H1 (cell line): ENCODE measurements at places on chromosomes 6 and 20. TPM values are rescaled to one million over a fixed set of nuclear protein-coding genes. Genes with fewer than 3 reads are reported as not detected.

DNA sequence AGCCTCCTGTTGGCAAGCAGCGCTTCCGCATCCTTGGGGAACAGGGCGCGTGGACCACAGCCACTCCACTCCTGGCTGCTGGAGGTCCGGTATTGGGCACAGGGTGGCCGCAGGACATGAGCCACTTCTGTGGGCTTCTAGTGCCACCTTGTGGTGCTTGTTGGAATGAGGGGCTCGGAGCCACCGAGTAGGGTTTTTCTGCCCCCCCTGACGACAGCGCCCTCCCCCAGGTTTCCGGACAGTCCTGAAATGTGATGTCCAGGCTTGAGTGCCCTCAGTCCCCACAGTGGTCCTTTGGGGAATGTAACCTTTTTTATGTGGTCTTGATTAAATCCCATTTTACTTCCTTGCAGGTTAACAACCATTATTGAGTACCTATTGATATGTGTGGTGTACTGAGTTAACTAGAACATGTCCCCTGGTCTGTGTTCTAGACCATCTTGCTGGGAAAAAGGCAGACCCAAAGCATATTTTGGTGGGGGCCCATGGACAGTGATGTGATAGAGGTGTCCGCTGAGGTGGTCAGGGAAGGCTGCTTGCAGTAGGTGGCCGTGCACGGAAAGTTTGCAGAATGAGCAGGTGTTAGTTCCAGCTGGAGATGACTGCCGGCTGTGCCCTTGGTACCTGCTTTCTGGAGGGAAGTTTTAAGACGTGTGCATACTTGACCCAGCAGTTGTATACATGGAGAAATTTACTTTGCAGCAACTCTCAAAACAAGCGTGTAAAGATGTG lies 70.0 kb downstream of the PTPN1 start:
- no peak overlapping the region for H3K4me3 ChIP-seq
- no peaks in the 10 kb centered on the region for H3K4me1 ChIP-seq
- peak; percentile 91 for DNase-seq
- no peak overlapping the region for H3K27ac ChIP-seq

DNA sequence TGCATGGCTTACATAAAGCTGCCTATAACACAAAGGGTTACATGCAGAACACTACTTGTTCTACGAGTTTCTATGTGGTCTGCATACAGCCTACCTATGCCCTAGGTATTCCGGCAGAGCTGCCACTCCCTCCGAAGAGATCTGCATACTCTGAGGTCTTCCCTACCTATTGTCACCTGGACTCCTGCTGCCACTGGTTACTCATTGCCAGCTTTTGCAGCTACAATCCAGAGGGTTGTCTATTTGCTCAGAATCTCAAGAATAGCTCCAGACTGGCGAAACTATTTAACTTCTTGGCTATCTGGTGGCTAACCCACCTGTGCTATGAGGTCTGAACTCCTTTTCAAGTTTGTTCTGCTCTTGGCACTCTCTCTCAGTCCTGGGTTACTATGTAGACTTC lies 323.3 kb downstream of the BMP2 start:
- no peaks in the 10 kb centered on the region for H3K4me1 ChIP-seq
- no peaks in the 10 kb centered on the region for H3K27me3 ChIP-seq
- DNase-seq, result no peak
- no peaks in the 10 kb centered on the region for H3K36me3 ChIP-seq

GRCh38 chr6:39294133-39294532 lies 20.1 kb downstream of the KCNK17 start:
- H3K27ac ChIP-seq, result no peak overlapping the region; the same call in 1 of the 2 replicates
- H3K36me3 ChIP-seq, result no peaks in the 10 kb centered on the region
- H3K4me3 ChIP-seq, result no peak overlapping the region
- H3K27me3 ChIP-seq, result no peaks in the 10 kb centered on the region; the same call in 1 of the 2 replicates

DNA sequence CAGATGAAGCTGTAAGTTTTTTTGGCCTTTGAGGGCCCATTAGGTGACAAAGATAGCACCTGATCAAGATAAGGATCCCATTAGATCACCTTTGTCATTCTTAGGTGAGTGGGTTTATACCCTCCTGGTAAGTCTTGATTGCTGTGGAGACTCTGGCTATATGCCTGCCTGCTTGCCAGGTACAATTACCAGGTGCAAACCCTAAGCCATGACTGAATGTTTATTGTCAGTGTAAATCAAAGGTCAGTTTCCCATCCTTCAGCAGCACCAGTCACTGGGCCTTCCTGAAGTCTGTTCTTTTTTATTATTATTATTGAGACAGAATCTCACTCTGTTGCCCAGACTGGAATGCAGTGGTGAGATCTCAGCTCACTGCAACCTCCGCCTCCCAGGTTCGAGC lies 106.4 kb upstream of the FOXO3 start:
- peaks cover 8% of the 10 kb centered on the region for H3K4me1 ChIP-seq
- H3K36me3 ChIP-seq, result no peaks in the 10 kb centered on the region
- no peak overlapping the region for H3K27ac ChIP-seq
- no peak for DNase-seq
- no peaks in the 10 kb centered on the region for H3K27me3 ChIP-seq

- H3K4me1 ChIP-seq, result no peaks in the 10 kb centered on the region
- no peak for DNase-seq
- no peaks in the 10 kb centered on the region for H3K27me3 ChIP-seq
- no peak overlapping the region for H3K27ac ChIP-seq
These were observed 14.6 kb downstream of the ADGRB3 start for GRCh38 chr6:68649669-68650068.

GRCh38 chr6:91299544-91300491 lies 712.9 kb upstream of the MAP3K7 start:
- no peaks in the 10 kb centered on the region for H3K36me3 ChIP-seq
- H3K27ac ChIP-seq, result no peak overlapping the region
- peak; percentile 62 for DNase-seq
- peak overlapping the region; percentile 25; the same call in 1 of the 2 replicates for H3K4me3 ChIP-seq
- peaks cover 10% of the 10 kb centered on the region for H3K4me1 ChIP-seq

DNA sequence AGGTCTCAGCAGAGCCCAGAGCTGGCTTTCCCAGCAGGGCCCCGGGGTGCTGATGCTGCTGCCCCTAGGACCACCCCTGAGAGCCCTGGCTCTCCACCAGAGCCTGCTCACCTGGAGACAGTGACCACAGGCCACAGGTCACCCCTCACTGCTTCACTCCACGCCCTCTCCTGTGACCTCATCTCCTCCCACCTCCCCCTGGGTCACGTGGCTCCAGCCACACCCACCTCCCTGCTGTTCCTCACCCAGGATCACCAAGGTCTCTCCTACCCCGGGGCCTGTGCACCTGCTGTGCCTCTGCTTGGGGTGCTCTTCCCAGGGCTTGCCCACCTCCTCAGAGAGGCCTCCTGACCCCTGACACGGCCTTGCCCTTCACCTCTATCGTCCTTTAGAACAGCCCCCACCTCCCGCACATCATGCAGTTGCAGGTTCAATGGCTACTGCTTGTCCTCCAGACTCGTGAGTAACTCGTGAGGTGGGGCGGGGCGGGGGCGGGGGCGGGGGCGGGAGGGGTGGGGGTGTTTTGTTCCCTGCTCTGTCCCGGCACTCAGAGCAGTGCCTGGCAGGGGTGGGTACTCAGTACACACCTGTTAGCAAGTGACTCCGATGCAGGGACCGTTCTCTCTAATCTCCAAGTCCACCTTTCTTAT lies 468.0 kb downstream of the PREX1 start:
- H3K4me1 ChIP-seq, result no peaks in the 10 kb centered on the region
- H3K36me3 ChIP-seq, result no peaks in the 10 kb centered on the region
- DNase-seq, result no peak
- H3K4me3 ChIP-seq, result no peak overlapping the region

DNA sequence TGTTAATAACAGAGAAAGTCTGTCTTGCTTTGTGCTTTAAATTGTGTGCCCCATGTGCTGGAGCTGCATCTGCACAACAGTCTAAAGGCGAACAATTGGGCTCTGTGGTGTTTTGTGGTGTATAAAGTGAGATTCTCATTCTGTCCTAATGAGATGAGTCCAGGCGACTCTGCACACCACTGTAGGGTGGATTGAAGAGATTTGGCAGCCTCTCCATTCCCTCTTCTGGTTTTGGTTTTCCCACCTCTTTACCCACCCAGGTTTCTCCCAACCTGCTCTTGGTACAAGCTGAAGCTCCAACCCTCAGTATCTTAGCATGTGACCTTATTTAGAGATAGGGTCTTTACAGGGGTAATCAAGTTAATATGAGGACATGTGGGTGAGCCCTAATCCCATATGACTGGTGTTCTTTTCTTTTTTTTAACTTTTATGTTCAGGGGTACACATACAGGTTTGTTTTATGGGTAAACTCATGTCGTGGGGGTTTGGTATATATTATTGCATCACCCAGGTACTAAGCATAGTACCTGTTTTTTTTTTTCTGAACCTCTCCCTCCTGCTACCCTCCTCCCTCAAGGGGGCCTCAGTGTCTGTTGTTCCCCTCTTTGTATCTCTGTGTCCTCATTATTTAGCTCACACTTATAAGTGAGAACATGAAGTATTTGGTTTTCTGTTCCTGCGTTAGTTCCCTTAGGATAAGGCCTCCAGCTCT lies 217.6 kb upstream of the DTNBP1 start:
- no peak for DNase-seq
- no peak overlapping the region for H3K27ac ChIP-seq
- no peaks in the 10 kb centered on the region for H3K4me1 ChIP-seq

- no peaks in the 10 kb centered on the region for H3K27me3 ChIP-seq
- no peaks in the 10 kb centered on the region for H3K36me3 ChIP-seq
- peaks cover 14% of the 10 kb centered on the region for H3K4me1 ChIP-seq
- DNase-seq, result no peak
- no peak overlapping the region for H3K4me3 ChIP-seq
- H3K27ac ChIP-seq, result no peak overlapping the region
These were observed 123.8 kb upstream of the MLN start for GRCh38 chr6:33927616-33928015.

- H3K27ac ChIP-seq, result no peak overlapping the region
- H3K4me3 ChIP-seq, result no peak overlapping the region
- no peaks in the 10 kb centered on the region for H3K36me3 ChIP-seq
- H3K4me1 ChIP-seq, result no peaks in the 10 kb centered on the region
- DNase-seq, result no peak
These were observed 91.7 kb upstream of the ELOVL5 start for GRCh38 chr6:53440336-53440945.

- H3K4me1 ChIP-seq, result no peaks in the 10 kb centered on the region
- no peak overlapping the region for H3K27ac ChIP-seq
- H3K27me3 ChIP-seq, result no peaks in the 10 kb centered on the region
- no peak for DNase-seq
These were observed 11.3 kb downstream of the KDM1B start for GRCh38 chr6:18166312-18167036.

- H3K4me3 ChIP-seq, result no peak overlapping the region
- no peaks in the 10 kb centered on the region for H3K36me3 ChIP-seq
- H3K27me3 ChIP-seq, result no peaks in the 10 kb centered on the region
- H3K4me1 ChIP-seq, result no peaks in the 10 kb centered on the region
- DNase-seq, result no peak
- H3K27ac ChIP-seq, result no peak overlapping the region
These were observed 119.4 kb downstream of the ZFAND3 start for GRCh38 chr6:37938909-37939308.

DNA sequence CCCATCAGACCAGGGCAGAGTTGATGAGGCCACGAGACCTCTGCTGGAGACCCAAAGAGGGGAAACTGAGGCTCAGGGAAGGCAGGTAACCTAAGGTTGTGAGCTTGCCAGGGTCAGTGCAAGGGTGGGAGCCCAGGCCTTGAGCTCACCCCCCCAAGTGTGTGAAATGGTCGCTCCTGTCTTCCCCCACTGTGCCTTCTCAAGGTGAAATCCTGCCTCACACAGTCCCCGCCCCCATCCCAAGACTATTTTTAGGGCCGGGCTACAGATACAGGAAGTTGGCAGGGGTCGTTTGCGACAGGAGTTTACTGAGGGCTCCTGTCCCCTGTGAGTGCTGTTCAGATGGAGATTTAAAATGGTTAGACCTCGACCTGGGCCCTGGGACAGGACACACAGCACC lies 18.7 kb upstream of the GATA5 start:
- H3K36me3 ChIP-seq, result no peaks in the 10 kb centered on the region
- peaks cover 5% of the 10 kb centered on the region; the same call in 1 of the 2 replicates for H3K27me3 ChIP-seq
- peaks cover 10% of the 10 kb centered on the region; the same call in 1 of the 2 replicates for H3K4me1 ChIP-seq
- DNase-seq, result no peak
- no peak overlapping the region for H3K27ac ChIP-seq

- no peak overlapping the region for H3K27ac ChIP-seq
- H3K4me3 ChIP-seq, result no peak overlapping the region
- H3K36me3 ChIP-seq, result no peaks in the 10 kb centered on the region
- H3K27me3 ChIP-seq, result no peaks in the 10 kb centered on the region
These were observed 30.0 kb upstream of the TMEM14A start for GRCh38 chr6:52640916-52641315.

- H3K27me3 ChIP-seq, result no peaks in the 10 kb centered on the region
- H3K36me3 ChIP-seq, result no peaks in the 10 kb centered on the region
These were observed 12.1 kb upstream of the L3MBTL1 start for GRCh38 chr20:43495388-43495787.

DNA sequence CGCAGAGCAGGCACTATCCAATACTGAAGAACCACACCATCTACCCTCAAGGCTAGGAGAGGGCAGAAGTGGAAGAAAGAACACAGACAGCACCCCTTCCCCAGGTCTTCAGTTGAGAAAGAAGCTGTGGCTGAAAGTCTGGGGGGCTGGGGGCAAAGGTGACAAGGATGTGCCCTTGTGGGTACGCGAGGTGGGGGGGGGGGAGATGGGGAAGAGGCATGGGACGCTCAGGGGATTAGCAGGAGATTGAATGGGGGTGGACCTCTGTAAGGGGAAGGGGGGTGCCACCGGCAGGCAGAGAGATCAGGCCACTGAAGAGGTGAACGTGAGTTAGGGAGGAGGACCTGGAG lies 1.1 kb downstream of the B4GALT5 start:
- H3K4me3 ChIP-seq, result peak overlapping the region; percentile 81
- DNase-seq, result no peak
- H3K36me3 ChIP-seq, result no peaks in the 10 kb centered on the region
- H3K27ac ChIP-seq, result peak overlapping the region; percentile 36; the same call in 1 of the 2 replicates
- no peaks in the 10 kb centered on the region for H3K27me3 ChIP-seq
- peaks cover 6% of the 10 kb centered on the region for H3K4me1 ChIP-seq

DNA sequence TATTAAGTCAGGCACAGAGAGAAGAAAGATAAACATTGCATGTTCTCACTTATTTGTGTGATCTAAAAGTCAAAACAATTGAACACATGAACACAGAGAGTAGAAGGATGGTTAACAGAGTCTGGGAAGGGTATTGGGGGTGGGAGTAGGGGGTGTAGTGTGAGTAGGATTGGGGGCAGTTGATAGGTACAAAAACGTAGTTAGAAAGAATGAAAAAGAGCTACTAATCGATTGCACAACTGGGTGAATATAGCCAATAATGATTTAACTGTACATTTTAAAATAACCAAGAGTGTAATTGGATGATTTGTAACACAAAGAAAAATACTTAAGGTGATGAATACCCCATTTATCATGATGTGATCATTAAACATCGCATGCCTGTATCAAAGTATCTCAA lies 333.3 kb downstream of the HAO1 start:
- H3K4me1 ChIP-seq, result no peaks in the 10 kb centered on the region
- no peak for DNase-seq
- H3K27me3 ChIP-seq, result no peaks in the 10 kb centered on the region
- no peak overlapping the region for H3K4me3 ChIP-seq
- H3K27ac ChIP-seq, result no peak overlapping the region

TIAM2 gene
- 22.2 and 23.9 TPM in 2 replicates for total RNA-seq

FNDC1 gene
- 0.30 and 0.42 TPM in 2 replicates for total RNA-seq

LTA gene
- not detected in 2 replicates for total RNA-seq

ADA gene
- 19.5 and 19.9 TPM in 2 replicates for total RNA-seq

HLA-DQB2 gene
- total RNA-seq, result not detected in 2 replicates
